ENCODE measurements at places on chromosomes 2 and 18.

DNA sequence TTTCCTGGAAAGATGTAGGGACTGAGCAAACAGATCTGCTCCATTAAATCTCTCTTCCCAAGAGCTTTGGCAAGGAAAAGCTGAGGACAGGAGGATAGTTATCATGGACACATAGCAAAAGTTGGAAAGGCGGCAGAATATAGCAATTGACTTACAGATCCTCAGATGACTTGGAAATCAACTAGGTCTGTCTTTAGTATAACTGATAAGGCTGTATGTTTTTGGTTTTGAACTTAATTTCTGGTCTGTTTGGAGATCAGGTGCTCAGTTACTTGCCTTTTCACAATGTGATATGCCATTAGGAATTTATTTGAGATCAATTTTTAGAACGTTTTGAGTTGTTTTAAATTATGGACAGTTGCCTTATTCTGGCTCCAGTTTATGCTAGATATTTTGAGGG lies 8.0 kb downstream of the RSAD2 start:
- no peak for DNase-seq

GRCh38 chr2:88036182-88036581 lies 19.4 kb downstream of the KRCC1 start:
- DNase-seq, result no peak

- DNase-seq, result no peak
Measured at GRCh38 chr18:56312551-56313335, 325.6 kb downstream of the TXNL1 start.

DNA sequence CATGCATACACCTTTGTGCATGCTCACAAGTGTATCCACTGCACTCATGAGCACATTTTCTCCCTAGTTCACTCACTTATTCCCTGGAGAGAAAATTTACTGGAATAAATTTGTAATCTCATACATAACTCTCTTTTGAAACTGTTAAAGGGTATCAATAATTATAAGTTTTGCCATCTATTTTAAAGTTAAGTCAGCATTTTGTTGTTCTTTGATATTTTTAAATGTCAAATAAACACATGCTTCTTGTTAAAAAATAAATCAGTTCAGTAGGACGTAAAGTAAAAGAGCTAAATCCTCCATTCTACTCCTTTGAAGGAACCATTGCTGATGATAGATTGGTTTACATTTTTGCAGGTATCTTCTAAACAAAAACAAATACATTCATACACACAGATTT lies 522.1 kb downstream of the NR4A2 start:
- no peak for DNase-seq

DNA sequence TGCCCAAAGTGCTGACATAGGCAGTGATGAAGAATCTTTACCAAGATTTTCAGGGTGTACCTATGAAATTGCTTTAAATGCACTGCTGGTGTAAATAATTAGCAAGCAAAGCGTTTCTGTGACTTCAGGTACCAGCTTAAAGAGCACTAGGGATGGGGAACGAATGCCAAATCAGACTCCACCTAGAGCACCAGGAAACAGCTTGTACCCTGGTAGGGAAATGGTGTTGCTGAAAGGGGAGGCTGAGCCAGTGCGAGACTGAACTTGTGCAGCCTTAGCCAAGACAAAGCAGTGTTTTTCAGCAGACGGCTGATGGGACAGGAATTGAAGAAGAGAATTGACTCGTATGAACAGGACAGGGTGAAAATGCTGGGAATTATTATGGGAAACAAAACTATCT lies 65.6 kb downstream of the TWSG1 start:
- no peak for DNase-seq

DNA sequence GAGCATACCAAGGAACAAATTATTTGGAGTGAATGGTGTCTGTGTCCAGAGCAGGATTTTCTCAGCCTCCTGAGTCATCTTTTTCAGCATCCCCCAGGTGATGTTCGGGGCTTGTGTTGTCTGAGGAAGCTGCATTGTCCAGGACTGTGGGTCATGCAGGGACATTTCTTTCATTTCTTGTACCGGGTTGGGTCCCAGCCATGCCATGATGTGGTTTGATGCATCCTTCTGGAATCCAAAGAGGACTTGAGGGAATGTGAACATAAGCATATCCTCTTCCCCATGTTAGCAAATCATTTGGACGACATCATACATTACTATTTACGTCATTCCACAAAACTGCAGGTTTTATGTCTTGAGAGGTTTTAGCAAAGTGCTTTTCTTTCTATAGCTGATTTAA lies 797.8 kb downstream of the CCDC85A start:
- DNase-seq, result no peak

GRCh38 chr2:200592406-200593075 lies 6.7 kb downstream of the AOX1 start:
- DNase-seq, result no peak

- DNase-seq, result no peak
Measured at GRCh38 chr2:237134321-237135230, 48.9 kb downstream of the COPS8 start.

GRCh38 chr2:938181-939005 lies 12.3 kb upstream of the SNTG2 start:
- no peak for DNase-seq

GRCh38 chr2:177889818-177890460 lies 182.6 kb downstream of the PDE11A start:
- DNase-seq, result peak; percentile 22

GRCh38 chr18:31619291-31619690 lies 27.6 kb downstream of the TTR start:
- no peak for DNase-seq

DNA sequence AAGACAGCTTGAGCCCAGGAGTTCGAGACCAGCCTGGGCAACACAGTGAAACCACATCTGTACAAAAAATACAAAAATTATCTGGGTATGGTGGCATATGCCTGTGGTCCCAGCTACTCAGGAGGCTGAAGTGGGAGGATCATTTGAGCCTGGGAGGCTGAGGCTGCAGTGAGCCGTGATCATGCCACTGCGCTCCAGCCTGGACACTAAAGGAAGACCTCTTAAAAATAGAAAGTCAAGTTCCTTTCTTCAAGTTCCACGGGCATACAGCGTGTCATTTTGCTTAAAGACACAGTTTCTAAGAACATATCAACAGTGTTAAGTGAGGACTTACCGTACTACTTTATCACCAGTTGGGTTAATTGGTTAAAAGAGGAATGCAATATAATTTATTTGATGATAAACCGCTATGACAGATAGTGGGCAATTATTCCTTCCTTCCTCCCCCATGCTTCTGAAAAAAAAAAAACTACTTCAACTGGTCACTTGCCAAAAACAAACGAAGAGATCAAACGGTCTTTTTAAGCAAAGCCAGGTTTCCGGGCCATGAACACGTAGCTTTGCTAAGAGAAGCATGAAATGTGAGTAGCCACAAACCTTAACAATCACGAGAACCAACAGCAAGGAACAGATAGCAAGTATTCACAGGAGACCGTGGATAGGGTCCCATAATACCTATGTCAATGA lies 21.4 kb downstream of the AP1S3 start:
- DNase-seq, result no peak

DNA sequence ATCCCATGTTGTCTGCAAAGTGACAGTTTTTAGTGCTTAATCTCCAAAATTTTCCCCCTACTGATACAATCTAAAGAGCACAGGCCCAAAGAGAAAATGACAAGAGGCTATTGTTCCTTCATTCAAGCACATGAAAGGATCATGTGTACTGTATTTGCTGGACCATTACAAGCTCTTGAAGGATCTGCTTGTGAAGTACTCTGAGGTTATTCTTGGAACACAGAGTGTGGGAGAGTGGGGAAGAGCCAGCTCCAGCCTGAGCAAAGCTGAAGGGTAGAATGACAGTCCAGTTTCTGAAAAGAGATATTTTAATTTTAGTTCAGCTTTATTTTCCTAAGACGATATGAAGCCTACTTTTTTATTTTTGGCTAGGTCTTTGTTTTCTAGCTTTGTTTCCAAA lies 112.2 kb downstream of the GALNT3 start:
- no peak for DNase-seq

DNA sequence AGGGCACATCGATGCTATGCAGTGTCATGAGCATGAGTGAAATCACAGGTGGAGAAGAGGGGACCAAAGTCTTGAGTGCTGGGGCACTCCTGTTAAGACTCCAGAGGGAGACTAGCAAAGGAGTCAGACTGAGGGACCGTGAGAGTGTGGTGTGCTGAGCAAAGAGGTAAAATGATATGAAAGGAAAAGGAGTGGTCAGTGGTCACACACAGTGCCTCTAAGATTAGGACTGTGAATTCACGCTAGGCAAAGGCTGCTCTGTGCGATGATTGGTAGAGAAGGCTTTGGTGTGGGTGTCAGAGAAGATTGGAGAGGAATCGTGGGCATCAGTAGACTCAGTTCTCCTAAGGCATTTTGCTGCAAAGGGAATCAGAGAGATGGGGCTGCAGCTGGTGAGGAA lies 12.8 kb downstream of the SOCS6 start:
- DNase-seq, result no peak

- no peak for DNase-seq
Measured at GRCh38 chr2:44786045-44786816, 155.3 kb upstream of the SIX3 start.

GRCh38 chr2:38017836-38018235 lies 58.1 kb downstream of the CYP1B1 start:
- DNase-seq, result peak; percentile 15

DNA sequence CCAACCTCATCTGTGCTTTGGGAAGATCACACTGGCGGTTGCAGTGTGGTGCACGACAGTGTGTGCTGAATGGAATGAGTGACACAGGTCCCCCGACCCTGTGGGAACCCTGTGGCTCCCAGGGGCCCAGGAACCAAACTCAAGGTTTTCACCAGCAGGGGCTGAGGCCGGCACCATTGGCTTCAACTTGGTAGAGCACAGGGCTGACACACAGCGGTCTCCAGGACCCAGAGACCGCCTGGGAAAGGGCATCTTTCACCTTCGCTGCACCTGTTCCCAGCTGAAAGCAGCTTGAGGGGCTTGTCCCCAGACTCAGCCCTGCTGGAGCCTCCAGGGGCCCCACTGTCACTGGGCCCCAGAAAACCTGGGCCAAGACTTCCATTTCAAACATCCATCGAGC lies 59.0 kb upstream of the ODC1 start:
- no peak for DNase-seq

GRCh38 chr18:7329016-7329415 lies 98.1 kb downstream of the LRRC30 start:
- DNase-seq, result no peak
